ENCODE measurements at places on chromosomes 4 and X. TPM values are rescaled to one million over a fixed set of nuclear protein-coding genes. Genes with fewer than 3 reads are reported as not detected.
A peak's percentile ranks its signal among the peaks of the same experiment; 100 is the strongest.

The NPY2R gene
- total RNA-seq, result not detected

The BEND2 gene
- total RNA-seq, result not detected

DNA sequence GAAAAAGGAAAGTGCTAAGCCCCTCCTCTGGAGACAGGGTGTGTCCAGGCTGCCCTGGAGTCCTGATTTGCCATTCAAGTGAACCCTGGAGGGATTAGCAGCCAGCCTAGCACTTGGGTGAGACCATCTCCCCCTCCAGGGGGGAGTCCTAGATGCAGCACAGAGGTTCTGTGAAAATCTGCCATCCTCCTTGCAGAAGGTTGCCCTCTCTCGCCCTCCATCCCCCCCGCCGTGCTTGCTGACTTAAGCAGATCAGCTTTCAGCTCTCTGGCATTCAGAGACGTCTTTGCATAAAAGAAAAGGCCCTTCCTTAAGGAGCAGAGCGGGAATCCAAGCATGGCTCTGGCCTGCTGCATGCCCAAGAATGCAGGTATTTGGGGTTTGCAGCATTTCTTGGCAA lies 102.1 kb upstream of the SCML1 start:
- no peak for DNase-seq

The H2BW2 gene
- not detected for total RNA-seq

DNA sequence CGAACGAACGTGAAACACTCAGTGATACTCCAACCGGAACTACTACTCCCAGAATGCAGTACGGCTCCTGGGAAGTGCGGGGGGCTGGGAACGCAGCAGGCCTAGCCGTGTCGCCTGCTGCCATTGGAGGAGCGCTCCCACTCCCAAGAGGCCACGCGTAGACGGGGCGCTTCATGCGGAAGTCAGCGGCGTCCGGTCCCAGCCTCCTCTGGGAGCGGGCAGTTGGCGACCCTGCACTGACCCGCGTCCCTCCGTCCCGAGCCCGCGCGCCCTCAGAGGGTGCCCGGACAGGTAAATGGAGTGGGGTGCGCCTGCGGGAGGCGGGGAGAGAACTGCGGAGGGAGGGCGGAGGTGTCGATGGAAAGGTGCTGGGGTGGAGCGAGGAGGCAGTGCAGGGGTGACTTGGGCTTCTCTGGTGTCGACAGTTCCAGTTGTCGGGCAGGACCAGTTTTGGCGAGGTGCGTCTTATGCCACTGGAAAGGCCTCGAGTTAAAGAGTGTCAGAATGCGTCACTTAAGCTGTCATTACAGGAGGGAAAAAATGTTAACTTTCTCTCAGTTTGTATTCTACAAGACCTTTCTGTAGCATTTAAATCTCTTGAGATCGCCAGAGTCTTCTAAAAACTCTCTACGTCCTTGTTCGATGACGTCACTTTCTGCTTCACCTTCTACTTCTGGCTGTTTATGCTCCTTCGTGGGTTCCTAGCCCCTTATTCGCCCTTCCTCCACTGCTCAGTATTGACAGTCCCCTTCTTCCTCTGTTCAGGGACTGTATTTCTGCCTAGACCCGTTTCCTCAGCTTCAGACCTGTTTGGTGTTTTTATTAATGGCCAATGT lies at the start of gene VAMP7:
Gene VAMP7 (plus strand): TSS at position 188 of the 836 bp plus-strand sequence. CDS start 8,122 bp downstream, outside the sequence.
- DNase-seq, result peak; percentile 93

The S100G gene
- total RNA-seq, result not detected

GRCh38 chr4:86380181-86380724 lies 20.4 kb upstream of the MAPK10 start:
- DNase-seq, result no peak

DNA sequence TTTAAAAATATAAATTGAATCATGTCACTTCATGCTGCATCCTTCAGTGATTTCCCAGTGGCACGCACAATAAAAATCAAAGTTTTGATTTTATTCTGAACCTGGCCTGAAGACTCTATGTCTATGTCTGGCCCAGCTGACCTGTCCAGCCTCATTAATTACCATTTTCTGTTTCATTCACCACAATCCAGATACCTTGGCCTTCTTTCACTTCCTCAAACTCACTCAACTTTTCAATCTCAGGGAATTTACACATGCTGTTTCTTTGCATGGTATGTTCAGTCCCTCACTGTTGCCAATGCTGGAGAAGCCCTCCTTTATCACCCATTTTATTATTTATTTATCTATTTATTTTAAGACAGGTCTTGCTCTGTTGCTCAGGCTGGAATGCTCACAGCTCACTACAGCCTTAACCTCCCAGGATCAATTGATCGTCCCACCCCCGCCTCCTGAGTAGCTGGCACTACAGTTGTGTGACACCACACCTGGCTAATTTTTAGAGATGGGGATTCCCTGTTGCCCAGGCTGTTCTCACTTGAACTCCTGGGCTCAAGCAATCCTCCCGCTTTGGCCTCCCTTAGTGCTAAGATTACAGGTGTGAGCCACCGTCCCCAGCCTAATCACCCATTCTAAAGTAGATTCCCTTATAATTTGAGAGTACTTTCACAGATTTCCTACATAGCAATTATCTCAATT lies 43.1 kb downstream of the ZGRF1 start:
- no peak for DNase-seq

The MGARP gene
- 0.27 TPM for total RNA-seq

The HSFX2 gene
- total RNA-seq, result not detected

DNA sequence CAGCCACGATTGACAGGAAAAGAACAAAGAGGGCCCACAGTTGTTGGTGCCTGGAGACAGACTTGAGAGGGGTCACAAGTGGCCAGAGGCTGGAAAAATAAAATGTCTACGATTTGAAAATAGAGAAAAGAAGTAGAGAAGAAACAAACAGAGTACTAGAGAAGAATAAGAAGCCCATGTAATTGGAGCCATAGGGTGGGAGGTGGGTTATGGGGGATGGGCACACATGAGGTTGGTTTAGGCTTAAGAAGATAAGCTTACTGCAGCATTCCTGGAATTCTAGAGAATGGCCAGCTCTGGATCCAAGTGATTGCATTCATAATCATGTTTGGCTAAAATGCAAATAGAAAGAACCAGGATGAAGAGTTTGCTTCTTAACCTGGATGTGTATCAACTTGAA lies 210.7 kb downstream of the MAML3 start:
- DNase-seq, result no peak

DNA sequence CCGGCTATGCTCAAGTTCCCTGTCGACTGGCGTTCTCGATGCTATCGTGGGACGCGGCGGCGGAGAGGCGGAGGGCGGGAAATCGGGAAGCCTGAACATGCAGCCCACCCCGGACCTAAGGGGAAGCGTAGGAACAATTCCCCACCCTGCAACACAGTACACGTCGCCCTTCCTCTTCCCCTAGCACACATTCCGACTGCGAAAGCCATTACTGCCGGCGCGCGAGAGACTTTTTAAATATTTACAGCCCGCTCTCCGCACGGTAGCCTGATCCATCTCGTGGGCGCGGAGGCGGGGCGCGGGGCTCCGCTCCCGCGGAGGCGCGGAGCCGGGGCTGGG lies 48.1 kb upstream of the BCOR start:
- DNase-seq, result no peak

The NLGN4X gene
- total RNA-seq, result 3.3 TPM

GRCh38 chrX:100642290-100642689 lies 1.7 kb upstream of the SRPX2 start:
- no peak for DNase-seq

DNA sequence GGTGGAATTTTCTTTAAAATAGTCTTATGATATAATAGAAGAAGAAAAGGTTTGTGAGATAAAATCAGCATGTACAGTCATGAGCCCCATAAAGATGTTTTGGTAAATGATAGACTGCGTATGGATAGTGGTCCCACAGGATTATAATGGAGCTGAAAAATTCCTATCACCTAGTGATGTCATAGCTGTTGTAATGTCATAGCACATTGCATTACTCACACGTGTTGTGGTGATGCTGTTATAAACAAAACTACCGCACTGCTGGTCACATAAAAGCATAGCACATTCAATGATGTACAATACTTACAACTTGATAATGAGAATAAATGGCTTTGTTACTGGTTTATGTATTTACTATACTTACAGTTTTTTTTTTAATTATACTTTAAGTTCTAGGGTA lies 715.2 kb upstream of the HTR2C start:
- no peak for DNase-seq

- no peak for DNase-seq
Measured at GRCh38 chrX:123036401-123036800, 147.7 kb upstream of the GRIA3 start.

DNA sequence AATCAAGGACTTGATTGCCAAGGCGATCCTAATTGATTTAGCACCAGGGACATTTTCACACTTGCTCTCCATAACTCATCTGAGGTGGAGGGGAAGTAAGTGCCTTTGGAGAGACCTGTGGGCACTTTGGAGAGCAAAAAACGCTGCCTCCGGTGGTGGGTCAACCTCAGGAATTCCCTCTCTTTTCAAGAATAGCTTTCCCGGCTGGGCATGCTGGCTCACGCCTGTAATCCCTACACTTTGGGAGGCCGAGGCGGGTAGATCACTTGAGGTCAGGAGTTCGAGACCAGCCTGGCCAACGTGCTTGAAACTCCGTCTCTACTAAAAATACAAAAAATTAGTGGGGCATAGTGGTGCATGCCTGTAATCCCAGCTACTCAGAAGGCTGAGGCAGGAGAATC lies 49.2 kb downstream of the PRPS1 start:
- no peak for DNase-seq

DNA sequence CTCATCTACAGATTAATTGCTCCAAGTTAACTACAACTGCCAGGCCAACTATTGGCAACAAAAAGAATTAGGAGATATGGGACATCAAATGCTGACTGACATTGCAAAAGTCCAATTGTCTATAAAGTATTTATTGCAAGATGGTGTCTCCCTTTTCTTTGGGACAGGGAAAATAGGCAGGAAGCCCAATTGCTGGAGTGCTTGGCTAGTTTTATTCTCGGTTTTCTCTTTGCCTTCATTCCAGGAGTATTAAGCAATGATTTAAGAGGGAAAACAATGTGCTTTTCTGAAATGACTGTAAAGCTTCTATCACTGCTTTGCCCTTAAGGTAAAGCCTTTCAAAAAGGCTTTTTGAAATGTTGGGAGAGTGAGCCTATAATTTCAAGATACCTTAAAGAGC lies 62.8 kb upstream of the DIAPH2 start:
- DNase-seq, result no peak

The ABCG2 gene
- 1.0 TPM for total RNA-seq

- peak; percentile 53 for DNase-seq
Measured at GRCh38 chrX:12978205-12979025, 3.5 kb downstream of the TMSB4X start.

DNA sequence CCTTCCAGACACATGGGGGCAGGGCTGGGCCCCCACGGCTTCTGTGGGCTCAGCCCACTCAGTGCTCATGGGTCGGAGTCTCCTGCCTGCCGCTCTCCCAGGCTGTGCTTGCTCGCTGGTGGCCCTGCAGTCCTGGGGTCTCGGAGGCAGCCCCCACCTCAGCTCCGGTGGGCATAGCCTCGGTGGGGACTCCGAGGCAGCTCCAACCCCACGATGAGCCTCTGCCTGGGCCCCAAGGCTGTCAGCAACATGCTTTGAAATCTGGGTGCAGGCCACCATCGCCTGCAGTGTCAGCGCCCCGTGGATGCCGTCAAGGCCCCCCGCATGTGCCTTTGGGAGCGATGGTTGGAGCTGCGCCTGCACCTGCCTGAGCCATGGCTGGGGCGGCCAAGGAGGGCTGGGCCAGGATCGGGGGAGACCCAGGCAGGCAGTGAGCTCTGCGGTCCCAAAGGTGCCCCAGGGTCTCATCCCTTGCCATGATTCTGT lies 30.2 kb upstream of the SPON2 start:
- peak; percentile 65 for DNase-seq

DNA sequence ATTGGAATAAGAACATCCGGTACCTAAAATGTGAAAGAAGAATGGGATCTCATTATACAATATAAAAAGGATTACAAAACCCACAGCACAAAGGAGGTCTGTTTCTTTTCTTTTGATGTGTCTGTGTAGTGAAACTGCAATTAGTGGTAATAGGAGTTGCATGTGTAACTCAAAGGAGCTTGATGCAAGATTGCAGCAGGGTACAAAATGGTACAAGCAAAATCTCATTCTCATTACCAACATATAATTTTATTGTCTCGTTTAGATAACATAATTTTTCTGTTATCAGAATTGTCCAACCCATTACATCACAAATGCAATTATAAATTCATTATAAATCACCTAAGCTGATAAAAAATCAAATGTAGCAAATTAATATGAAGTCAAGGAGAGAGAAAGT lies 47.1 kb upstream of the CCSER1 start:
- DNase-seq, result no peak

GRCh38 chr4:74755486-74755885 lies 38.8 kb downstream of the BTC start:
- DNase-seq, result no peak

- DNase-seq, result no peak
Measured at GRCh38 chr4:91267543-91267942, 1036.2 kb upstream of the GRID2 start.

DNA sequence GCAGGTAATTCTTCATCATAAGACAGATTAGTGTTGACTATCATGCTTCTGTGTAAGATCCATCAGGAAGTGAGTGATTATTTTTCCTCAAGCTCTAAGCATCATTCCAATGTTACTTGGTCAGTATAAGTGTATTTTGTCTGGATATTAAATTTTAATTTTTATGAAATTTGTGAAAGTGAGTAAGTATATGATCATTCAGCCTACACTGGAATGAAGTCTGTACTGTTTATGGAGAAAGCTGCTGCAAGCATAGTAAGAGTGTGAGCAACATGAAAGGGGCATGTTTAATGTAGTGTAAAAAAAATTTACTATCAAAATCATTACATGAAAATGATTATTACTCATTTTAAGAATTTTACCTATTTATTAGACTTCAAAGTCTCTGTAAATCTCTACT lies 84.8 kb downstream of the IL15 start:
- no peak for DNase-seq

The XAGE1A gene
- total RNA-seq, result not detected

The PGRMC1 gene
- 21.9 TPM for total RNA-seq

- no peak for DNase-seq
Measured at GRCh38 chrX:132266583-132267355, 47.5 kb upstream of the RAP2C start.

- no peak for DNase-seq
Measured at GRCh38 chr4:141395246-141395830, 174.6 kb downstream of the ZNF330 start.

DNA sequence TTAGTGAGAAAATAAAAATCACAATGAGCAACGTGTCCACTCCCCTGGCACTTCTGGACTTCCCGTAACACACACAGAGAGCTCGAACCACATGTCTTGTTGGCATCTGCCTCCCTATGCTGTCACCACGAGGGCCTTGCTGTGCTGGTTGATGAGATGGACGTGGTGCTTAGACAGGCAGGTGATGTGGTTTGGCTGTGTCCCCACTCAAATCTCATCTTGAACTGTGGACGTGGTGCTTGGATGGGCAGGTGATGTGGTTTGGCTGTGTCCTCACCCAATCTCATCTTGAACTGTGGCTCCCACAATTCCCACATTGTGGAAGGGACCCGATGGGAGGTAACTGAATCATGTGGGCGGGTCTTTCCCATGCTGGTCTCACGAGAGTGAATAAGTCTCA lies 40.0 kb downstream of the FGFRL1 start:
- DNase-seq, result no peak

The TSPAN7 gene
- total RNA-seq, result 26.5 TPM

GRCh38 chr4:8410641-8411271 lies 29.8 kb downstream of the ACOX3 start:
- peak; percentile 77 for DNase-seq

Measured in Right ventricle myocardium inferior (tissue), 1 donor.